Effector CD4-positive, alpha-beta T cell (primary cell): ENCODE measurements at places on chromosomes 3 and 15.

- no peak for DNase-seq
These were observed 73.0 kb downstream of the UQCC5 start for GRCh38 chr3:52609316-52609815.

DNA sequence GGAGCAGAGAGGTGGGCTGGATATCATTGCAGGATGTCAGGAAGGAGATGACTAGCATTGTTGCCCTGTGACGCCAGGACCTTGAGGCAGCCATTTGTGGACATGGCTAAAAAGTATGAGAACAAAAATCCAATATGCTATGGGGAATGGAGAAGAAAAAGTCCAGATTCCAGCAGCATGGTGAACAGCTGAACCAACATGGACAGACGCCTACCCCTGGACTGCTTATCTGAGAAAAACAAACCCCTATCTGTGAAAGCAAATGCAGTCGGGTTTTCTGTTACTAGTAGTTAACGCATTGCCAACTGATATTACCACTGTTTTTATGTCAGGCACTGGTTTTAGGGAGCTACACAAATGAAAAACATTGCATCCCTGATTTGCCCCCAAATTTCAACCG, 251.2 kb upstream of the RORA start:
- no peak for DNase-seq

DNA sequence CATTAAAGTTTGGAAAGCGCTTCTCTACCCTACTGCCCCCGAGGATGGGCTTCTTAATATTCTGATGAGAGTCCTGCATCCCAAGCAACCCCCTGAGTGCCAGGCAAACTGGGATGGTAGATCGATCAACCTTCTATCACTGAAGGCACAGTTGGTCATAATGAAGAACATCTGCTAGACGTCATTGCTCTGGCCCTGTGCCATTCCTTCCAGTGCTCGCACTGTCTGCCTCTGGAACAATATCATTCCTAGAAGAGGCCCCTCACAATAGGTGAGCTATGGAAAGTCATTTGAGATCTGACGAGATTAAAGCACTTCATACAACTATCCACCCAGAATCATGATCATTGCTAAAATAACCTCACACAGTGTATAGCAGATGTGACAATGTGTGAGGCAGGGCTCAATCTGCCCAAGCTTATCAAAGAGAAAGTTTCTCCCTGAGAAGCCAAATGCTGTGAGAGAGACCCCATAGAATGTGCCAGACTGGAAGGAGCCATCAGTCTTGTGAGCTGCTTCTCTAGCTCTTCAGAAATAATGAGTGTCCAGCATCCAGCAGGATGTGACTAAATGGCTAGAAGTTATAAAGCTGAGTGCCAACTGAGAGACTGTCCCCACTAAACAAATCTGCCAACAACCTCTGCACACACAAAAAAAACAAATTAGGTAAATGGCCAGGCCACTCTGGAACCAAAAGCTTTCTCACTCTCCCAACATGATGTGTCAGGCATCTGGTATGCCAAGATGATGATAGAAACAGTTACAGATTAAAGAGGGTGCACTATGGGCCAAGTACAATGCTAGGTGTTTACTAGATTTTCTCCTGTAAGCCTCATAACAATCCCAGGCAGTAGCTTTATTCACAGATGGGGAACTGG, 165.5 kb downstream of the NECTIN3 start:
- no peak for DNase-seq

DNA sequence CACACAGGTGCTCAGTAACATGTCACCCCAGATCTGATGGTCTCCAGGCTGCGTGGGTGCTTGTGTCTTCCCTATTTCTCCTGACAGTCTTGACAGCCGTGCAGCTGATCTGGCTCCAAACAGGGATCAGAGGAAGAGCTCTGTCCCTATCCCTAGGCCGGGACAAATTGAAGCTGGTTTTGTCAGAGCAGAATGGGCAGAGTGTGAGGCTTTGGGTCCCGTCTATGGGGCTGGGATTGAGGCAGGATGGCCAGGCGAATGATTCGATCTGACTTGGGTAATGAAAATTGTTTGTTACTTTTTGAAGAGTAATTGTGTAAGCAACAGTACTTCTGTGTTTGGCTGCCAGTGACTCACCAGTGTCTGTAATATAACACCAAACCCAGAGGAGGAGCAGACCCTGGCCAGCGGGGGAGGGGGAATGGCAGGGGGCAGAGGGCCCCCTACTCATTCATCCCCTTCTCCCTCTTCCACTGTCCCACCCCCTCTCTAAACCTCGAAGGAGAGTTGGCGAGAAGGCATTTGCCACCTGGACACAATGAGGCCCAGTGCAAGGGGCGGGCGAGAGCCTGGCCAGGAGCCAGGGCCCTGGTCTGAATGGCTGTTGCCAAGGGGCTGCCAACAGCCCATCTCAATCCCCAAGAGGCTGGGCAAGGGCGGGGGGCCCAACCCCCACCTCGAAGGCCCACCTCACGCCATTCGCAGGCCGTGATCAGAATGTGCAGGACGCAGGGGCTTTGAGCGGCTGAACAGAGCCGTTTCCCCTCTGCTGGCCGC, 4.9 kb upstream of the MAGEF1 start:
- DNase-seq = no peak

DNA sequence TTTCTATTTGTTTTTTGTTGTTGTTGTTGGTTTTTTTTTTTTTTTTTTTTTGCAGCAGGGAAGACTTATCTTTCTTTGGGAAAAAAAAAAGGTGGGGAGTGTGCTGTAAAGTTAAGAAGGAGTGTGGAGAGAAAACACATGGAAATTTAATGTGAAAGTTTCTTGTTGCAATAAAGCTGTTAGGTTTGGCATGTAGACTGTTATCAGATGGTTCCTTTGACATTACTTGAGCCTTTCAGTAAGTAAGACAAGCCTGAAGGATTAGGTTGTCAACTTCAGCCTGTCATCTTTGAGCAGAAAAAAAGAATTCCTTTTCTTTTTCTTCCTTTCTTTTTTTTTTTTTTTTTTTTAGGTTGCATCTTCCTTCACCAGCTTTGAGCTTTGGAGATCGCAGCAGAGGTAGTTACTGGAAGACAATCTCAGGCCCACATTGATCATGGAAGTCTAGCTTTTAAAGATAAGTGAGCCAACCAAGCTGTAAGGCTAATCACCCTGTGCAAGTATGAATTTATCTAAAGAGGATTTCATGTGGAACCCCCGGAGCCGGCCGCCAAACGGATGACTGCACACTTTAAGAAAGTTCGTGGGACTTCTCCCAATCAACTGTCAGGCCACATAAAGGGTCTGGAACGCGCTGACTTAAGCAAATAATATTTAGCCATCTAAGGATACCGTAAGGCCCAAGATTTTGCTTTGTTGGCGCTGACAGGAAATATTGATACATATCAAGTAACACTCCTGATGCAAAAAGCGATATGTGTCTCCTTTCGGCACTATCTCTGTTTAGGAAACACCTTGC, 1040.1 kb upstream of the NR2F2 start:
- DNase-seq = no peak

GRCh38 chr3:14156843-14157561, 21.4 kb downstream of the XPC start:
- DNase-seq = no peak

DNA sequence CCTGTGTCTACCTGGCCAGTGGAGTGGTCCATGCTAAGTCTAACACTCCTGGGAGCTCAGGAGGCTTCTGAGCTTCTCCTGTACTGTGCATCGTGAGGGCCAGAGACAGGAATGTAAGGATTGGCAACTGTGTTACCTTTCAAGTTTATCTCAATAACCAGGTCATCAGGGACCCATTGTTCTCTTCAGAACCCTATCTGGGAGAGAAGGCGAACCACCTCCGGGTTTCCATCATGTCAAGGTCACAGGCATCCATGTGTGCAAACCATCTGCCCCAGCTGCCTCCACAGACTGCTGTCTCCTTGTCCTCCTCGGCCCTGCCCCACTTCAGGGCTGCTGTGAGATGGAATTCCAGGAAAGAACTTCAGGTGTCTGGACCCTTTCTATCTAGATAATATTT, 5.9 kb downstream of the ANKRD63 start:
- DNase-seq = no peak

DNA sequence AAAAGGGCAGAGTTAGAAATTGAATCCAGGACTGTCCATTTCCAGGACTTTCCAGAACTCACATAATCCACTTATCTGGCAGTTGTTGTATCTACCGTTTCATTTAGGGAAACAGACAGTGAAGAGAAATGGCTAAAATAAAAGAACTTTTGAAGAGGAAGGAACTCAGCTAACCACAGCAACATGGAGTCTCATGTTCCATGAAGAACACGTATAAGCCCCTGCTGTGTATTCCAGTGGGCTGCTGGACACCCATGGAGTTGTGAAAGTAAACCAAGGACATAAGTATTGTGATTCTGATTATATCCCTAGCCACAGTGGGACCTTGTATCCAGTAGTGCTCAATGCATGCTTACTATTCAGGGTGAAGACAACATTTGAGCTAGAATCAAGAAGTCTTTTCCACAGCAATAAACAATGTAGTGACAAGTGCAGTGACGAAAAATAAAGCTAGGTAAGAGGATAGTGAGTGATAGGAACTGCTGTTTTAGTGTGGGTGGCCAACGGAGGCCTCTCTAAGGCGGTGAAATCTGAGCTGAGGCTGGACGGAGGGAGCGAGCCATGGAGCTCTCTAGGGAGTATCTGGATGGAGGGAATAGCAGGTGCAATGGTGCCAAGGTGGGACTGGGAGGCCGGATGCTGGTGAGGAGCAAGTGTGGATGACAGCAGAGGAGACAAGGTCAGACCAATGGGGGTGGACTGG, 26.8 kb upstream of the TRH start:
- DNase-seq = no peak

DNA sequence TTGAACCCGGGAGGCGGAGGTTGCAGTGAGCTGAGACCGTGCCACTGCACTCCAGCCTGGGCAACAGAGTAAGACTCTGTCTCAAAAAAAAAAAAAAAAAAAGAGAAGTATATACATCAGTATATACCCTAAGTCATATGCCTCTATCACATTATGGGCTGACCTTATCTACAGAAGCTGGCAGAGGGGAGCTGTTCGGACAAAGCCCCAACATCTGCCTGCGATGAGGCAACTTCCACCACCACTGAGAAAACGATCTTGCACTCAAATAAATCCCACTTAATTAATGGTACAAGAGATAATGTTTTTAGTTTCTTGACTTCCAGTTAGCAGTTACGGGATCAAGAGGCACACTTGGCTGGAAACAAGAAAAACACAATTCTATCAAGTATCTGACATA, 2.2 kb downstream of the GLT8D1 start:
- no peak for DNase-seq

DNA sequence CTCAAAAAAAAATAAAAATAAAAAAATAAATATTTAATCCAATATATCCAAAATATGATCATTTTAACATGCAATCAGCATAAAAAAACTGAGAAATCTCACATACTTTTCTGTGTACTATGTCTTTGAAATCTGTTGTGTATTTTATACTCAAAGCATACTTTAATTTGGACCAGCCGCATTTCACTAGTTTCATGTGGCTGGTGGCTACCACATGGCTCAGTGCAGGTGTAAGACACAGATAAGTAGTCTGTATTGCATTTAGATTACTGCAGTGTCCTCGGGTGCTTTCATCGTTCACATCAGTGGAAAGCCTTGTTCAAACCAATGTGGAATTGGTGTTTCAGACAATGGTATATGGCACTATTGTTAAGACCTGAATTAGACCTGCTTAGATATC, 11.0 kb downstream of the CRTC3 start:
- no peak for DNase-seq

- no peak for DNase-seq
These were observed 240.0 kb downstream of the MBNL1 start for GRCh38 chr3:152508705-152509104.
